Mesenchymal stem cell (in vitro differentiated cells and primary cell): ENCODE measurements at places on chromosomes 7 and 10.

DNA sequence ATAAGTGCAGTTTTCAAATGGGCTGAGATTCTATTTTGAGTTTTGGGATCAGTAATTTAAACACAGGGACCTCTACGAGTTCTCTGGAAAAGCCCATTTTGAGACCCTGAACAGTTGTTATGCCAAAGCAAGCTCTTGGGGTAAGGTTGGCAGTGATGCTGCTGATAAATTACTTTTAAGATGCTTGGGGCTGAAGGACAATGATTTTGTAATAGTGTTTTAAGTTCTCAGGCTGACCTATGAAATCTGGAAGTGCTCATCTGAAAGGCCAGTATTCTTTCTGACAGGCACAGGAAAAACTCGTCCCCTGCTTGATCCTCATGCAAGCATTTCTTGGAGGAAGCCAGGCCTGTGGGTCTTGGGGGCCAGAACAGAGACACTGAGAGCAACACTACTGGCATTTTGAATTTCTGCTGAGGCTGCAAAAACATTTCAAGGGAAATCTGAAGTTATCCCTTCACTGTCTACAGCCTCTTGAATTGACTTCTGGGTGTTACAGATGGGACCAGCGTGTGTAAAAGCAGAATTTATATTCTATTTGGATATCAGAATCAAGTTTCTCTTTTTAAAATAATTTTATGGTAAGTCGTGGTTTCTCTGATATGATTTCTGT is 79.7 kb downstream of the AUTS2 start:
- DNase-seq = no peak

GRCh38 chr10:79159141-79159651 is 90.4 kb downstream of the ZMIZ1 start:
- DNase-seq = peak; percentile 95

DNA sequence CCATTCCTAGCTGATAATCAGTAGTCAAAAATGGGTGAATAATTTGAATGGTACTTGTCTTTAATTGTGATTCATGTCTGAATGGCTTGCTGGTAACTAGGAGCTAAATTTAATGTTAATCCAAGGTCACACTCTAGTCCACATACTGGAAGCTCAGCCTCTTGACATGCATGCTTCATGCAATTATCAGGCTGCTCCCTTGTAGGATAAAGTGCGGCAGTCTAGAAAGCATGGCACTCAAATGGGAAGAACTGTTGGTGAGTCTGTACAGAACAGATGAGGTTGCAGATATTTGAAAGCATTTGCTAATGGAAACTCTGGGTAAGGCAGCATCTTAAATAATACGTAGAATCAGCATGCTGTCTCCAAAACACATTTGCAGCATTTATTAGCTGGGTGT is 499.4 kb downstream of the AUTS2 start:
- DNase-seq = no peak

DNA sequence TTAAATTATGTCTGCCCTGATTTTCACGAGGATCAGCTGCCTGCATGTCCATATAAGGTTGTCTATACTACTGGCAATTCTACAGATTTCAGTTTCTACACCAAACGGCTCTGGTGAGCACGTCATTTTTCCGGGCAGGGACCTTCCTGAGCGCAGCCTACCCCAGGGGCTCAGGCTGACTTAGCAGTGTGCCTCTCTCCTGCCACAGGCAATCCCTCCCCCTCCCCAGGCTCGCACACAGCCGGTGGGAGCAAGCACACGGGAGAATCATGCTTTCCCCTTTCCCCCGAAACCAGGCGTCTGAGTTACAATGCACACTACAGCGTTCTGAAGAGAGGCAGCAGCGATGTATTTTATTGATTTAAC is 1.7 kb downstream of the KLF6 start:
- peak; percentile 76 for DNase-seq

GRCh38 chr10:48778193-48778857 is 93.7 kb downstream of the WDFY4 start:
- no peak for DNase-seq
